Stimulated activated CD4-positive, alpha-beta T cell treated with anti-CD3 and anti-CD28 coated beads, TNF-alpha, amount 100 ng/mL, for 48 hours (primary cell): ENCODE measurements at places on chromosomes 5 and 9.
A peak's percentile ranks its signal among the peaks of the same experiment; 100 is the strongest.

DNA sequence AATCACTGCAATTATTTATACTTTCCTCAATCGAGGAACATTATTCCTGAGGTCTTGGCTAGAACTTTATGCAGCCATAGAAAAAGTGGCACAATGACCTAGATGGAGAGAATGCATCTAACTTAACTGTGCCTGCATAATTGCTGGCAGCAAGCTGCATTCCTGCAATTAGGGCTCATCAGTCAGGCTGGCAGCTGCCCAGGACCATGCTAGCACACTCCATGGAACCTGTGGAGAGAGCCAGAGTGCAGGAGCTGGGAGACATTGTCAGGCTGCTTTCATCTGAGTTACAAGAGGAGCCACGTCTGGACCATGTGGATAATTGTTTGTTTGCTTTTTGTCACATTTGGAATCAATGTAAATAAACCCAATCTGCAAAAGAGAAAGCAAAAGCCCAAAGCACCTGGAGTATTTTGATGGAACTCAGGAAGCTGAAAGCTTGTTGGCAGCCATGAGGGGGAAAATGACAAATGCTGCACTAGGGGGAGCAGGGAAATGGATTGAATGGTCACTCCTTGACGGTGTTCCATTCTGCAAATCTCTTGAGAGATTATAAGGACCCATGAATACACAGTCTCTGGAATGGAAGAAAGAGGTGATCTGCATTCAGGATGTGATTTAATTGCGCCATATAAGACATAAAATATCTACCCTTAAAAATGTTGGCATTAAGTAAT, 839.9 kb downstream of the MAT2B start:
- DNase-seq, result no peak

DNA sequence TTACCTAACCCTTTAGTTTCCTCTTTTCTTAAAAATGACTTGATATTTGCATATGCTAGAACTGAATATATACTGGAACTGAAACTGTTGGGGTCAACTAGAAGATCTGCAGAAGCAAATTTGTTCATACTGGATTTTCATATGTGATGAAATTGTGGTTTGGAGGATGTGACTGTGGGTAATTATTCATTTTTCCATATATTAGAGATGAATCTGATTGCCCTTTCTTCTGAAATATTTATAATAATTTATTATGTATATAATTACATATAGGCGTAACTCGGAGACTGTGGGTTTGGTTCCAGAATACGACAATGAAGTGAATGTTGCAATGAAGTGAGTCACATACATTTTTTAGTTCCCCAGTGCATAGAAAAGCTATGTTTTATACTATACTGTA, 149.1 kb downstream of the ATP10B start:
- DNase-seq, result no peak

DNA sequence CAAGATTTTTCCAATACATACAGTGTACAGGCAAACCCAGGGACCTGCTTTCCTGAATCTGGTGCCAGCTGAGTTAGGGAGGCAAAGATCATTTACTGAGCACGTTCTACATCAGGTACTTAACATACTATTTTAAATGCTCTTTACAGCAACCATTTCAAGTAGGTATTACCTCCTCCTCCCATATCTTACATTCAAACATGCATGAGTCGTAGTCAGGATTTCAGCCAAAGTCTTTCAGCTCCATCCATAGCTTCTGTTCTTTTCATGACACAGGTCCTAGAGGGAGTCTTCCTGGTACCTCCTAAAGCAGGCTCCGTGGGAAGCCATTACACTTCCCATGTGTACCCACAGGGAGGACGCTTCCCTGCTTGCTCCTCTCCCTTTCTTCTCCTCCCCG, 11.7 kb downstream of the KCNV2 start:
- DNase-seq, result no peak

- no peak for DNase-seq
Measured at GRCh38 chr5:4372481-4372880, 767.6 kb upstream of the ADAMTS16 start.

DNA sequence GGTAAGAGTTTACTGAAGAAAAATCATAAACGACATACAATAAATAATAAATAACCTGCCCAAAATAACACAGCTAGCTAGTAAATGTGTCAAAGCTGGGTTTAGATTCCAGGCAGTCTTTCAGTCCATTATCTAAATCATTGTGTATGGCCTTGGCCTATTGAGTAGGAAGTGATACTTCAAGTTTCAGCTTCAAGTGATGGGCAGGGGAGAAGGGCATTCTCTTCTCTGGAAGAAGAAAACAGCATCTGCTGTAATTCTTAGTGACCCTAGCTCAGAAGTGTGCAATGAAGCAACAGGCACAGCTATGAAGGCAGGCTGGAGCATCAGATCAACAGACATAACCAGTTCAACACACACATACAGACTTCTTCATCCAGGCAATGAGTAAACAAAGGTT, 42.5 kb downstream of the FNIP1 start:
- no peak for DNase-seq

- no peak for DNase-seq
Measured at GRCh38 chr9:93173365-93174051, 10.4 kb upstream of the WNK2 start.

GRCh38 chr9:128056086-128056485, 11.0 kb downstream of the NAIF1 start:
- no peak for DNase-seq

DNA sequence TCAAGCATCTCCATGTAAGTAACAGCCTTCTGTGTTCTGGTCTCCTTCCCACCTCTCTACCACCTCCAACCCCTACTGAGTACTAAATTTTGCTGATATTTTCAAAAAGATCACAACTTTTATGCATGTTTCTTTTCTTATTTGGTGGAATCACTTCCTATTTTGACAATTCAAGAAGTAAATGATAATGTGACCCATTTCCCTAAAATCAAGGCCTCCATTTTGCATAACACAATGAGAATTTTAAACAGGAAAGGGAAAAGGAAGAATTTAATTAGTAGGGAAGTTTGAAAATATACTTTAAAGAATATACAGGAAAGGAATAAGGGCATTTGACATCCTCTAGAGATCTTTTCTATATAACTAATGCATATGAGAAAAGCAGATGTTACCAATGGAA, 212.9 kb upstream of the RASA1 start:
- DNase-seq, result no peak

DNA sequence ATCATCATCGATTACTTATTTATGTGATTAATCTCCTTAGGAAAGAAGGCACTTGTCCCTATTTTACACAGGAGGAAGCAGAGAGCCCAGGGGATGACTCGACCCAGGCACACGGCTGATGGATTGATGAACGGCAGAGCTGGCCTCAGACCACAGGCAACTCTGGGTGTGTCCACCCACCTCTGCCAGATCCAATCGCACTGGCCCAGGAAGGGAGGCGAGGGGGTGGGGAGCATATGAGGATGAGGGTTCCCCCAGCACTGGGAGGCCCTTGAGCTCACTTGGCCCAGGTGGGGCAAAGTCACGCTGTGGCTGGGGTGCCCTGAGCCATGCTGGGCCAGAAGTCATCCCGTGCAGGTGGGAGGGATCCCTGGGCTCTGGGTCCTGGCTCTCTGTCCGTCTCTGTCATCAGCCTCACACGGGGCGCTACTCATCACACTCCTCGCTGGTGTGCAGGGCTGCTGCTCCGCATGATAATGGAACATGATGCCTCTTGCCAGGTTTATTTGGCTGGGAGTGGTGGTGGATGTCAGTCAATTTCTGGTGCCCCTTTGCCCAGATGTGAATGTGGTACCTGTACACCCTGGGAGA, 160.1 kb downstream of the GAPVD1 start:
- DNase-seq, result no peak

DNA sequence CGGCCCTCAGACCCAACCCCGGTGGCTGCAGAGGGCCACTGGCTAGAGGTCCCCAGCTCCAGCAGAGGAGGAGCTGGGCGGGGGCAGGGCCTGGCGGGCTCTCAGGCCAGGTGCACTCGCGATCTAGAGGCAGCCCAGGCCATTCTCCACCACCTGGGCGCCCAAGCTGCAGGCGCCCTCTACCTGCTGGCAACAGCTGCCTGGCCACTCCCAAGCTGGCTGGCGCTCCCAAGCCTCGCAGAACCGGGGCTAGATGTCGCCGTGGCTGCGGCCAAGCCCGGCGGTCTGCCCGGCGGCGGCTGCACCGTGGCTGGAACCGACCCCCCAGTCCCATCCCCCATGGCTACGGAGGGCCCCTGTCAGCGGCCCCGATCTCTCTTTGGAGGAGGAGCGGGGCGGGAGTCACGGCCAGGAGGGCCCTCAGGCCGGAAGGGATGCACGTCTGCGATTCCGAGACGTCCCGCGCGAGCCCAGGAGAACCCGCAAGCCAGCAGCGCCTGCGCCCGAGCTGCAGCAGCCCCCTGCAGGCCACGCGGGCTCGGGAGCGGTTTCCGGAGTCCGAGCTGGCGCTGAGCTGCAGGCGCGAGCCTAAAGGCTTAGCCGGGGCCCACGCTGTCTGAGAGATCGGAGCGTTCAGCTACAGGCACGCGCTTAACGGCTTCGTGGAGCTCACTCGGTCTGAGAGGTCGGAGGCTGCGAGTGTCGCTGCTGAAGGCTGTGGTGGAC, 44.3 kb upstream of the BICD2 start:
- DNase-seq, result peak; percentile 37

GRCh38 chr9:16516891-16517290, 353.6 kb downstream of the BNC2 start:
- no peak for DNase-seq

DNA sequence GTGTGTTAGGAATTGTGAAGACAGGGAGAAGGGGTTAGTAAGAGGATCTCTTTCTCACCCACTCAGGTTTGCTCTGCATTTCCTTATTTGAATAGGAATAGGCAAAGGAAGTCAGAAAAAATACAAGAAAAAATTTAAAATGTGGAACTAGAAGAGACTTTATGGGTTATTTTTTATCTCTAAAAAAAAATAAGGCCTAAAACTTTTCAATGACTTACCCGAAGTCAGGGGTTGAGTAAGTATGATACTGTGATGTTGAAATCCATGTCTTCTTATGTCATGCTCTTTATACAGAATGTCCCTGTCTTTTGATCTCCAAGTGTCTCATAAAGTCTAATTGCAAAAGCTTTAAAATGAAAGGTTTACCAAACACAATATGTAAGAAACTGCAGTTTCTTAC, 148.3 kb upstream of the PIK3R1 start:
- no peak for DNase-seq

GRCh38 chr5:19488786-19489185, 499.2 kb downstream of the CDH18 start:
- no peak for DNase-seq

DNA sequence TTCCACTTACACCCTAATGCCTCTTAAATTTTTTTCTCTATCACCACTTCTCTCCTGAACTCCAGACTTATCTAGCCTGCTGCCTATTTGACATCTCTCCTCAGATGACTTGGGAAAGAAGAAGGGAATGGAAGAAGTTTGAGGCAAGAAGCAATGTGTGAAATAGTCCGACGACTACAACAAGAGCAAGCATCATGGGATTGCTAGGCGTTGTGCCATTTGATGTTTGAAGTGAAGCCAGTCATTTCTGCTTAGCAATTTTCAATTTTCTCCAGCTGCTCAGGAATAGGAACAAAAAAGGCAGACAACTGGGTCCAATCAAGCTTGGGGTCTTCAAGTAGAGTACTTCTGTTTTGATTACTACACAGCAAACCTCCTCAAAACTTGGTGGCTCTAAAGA, 106.4 kb downstream of the HSD17B3 start:
- DNase-seq, result no peak

DNA sequence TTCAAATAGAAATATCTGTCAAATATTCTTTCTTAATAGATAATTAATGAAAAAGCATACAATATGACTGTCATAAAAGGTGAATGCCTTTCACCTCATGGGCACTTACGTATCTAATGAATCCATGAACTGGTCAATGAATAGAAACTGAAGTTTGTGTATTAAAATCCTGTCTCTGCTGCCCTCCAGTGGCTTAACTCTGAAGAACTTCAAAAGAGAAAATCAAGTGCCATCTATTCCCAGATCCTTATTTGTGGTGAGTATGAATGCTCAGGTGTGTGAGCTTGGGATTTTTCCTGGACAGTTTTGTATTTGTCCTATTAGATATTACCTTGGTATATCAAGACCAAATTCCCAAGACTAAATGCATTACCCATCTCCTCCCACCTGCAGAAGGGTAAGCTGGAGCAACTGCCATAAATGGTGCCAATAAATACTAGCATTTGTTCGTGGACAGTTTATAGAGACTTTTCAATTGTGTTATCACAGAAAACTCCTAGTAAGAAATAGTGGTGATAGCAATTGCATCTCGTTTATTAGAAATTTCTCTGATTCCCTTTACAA, 44.0 kb upstream of the SVEP1 start:
- DNase-seq, result no peak

DNA sequence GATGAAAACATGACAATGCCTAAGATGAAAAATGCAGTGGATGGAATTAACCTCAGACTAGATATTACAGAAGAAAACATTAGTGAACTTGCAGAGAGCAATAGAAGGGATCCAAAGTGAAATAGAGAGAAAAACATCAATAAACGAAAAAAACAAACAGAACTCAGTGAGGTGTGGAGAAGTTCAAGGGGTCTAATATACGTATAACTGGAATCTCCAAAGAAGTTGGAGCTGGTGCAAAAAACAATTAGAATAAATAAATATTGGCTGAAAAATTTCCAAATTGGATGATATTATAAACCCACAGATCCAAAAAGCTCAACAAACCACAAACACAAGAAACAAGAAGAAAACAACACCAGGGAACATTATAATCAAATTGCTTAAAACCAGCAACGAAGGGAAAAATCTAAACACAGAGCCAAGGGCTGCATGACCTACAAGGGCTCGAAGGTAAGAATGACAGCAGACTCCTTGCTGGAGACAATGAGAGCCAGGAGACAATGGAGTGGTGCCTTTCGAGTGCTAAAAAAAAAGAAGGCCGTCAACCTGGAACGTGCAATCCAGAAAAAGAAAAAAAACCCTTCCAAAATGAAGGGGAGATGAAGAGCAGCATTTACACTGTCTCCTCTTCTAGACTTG, 11.8 kb downstream of the FAM163B start:
- no peak for DNase-seq

DNA sequence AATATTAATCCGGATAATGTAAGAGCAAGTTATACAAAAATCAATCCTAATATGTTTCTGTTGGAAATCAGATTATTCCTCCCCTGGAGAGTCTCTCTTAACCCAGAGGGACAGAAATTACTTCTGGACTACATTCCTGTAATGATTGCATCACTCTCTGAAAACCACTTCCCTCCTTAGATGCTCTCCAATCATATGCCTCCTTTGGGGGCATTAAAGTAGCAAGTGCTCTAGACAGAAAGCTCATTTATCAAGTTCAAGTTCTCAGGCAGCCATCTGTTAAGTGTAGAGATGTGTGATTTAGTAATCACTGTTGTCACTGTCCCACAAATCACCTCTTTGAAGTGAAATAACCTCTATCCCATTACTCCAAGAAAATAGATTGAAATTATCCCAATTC, 247.1 kb downstream of the SLCO4C1 start:
- DNase-seq, result no peak

DNA sequence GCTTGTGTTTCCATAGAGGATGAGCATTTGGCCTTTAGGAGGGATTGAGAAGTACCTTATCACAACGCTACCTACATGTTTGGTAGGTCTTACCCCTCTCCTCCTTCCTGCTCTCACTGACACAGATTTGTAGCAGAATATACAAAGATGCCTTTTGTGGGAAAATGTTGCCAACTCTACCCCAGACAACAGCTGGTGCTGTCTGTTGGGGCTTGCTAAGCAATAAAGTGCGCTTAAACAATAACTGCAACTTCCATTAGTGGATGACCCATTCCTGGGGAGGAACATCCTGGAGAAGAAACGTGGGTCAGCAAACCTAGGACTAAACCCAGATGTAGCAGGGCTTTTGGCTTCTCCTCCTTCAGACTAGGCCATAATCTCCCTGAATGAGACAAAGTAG, 174.3 kb downstream of the EFNA5 start:
- DNase-seq, result no peak
